A549 (cell line): ENCODE measurements at places on chromosomes 5 and 9. TPM values are rescaled to one million over a fixed set of nuclear protein-coding genes. Genes with fewer than 3 reads are reported as not detected.
A peak's percentile ranks its signal among the peaks of the same experiment; 100 is the strongest.

MYMK gene
- not detected in 3 replicates for polyA plus RNA-seq

KCNMB1 gene
- polyA plus RNA-seq = not detected in 3 replicates

COL15A1 gene
- 0.09 to 0.15 TPM (median 0.12 TPM) in 3 replicates for polyA plus RNA-seq

MELK gene
- polyA plus RNA-seq = 68.6 to 75.3 TPM (median 72.7 TPM) in 3 replicates

PCDHGA2 gene
- 0.47 to 0.78 TPM (median 0.58 TPM) in 3 replicates for polyA plus RNA-seq

SH3RF2 gene
- 3.9 to 4.1 TPM (median 4.1 TPM) in 3 replicates for polyA plus RNA-seq

SKIC3 gene
- polyA plus RNA-seq = 33.7 to 35.5 TPM (median 34.0 TPM) in 3 replicates

CDH12 gene
- not detected in 3 replicates for polyA plus RNA-seq

ADGRV1 gene
- 0.17 to 0.70 TPM (median 0.65 TPM) in 3 replicates for polyA plus RNA-seq

LHX6 gene
- polyA plus RNA-seq = 0.14 to 0.38 TPM (median 0.20 TPM) in 3 replicates

LCNL1 gene
- 0.05 to 0.08 TPM (median 0.08 TPM) in 3 replicates for polyA plus RNA-seq

POC5 gene
- 11.5 to 14.1 TPM (median 12.7 TPM) in 3 replicates for polyA plus RNA-seq

FUBP3 gene
- polyA plus RNA-seq = 59.3 to 67.7 TPM (median 63.2 TPM) in 3 replicates

DNA sequence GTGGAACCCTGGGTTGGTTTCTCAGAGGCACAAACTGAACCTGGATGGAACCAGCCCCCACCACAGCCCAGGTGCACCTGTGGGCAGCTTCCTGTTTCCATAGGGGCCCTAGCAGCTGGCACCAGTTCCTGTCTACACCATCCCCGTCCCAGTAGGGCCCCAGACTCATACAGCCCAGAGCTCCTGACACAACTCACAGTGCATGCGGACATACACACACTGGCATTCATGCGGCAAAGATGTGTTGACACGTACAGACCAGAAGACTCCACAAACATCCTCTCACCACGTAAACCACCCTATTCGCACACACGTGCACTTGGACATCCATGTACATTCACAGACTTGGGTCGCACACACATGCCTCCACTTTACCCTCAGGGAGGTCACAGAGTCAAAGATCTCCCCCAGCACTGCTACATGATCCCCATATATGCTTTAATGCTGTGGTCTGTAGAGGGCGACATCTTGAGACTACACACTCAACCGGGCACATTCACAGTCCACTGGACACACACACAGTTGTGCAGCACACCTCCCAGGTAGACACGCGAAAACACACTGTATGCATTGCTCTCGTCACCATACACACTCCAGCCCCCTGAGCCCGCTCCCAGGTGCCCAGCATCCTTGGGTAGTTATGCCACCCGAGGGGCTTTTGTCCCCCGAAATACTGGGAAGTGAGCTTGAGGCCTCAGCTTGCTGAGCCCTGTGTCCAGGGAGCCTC lies 22.4 kb downstream of the CXXC5 start:
- DNase-seq = peak; percentile 53

- DNase-seq = no peak
These were observed 12.0 kb downstream of the LRRC26 start for GRCh38 chr9:137157618-137158415.

DNA sequence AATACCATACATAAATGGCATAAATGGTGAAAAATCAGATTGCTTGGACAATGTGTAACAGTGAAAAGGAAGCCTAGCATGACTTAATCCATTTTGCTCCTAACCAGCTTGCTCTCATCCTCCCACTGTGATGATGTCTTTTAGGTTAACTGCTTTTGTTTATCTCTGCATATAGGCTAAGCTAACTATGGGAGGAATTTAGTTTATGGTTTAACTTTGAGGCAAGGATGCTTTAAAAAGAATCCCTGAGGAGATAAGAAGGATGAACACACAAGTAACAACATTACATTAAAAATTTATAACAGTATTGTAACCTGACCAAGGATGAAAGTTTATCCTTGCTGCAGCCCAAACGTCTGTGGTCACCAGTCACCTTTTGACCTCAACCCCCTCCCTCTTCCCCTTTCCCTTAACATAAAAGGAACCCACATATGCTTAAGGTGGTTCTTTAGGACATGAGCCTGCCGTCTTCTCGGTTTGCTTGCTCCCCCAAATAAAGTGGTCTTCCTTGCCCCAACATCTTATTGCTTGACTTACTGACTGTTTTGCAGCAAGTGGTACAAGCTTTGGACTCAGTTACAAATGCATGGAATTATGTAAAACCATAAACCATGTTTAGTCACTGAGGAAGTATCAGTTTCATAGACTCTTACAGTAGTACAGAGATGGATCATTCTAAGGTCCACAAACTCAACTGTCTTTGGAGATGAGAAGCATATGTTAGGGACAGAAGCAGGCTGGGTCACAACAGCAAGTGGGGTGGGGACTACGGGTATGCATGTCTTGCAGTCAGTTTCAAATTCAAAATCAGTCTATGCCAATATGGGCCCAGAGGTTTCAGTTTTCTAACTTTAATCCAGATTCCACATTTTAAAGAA lies 31.3 kb downstream of the AGXT2 start:
- DNase-seq = no peak

GRCh38 chr9:89277454-89277853 lies 33.5 kb upstream of the CKS2 start:
- DNase-seq = no peak

GRCh38 chr9:82488313-82489200 lies 500.0 kb downstream of the SPATA31D1 start:
- no peak for DNase-seq

DNA sequence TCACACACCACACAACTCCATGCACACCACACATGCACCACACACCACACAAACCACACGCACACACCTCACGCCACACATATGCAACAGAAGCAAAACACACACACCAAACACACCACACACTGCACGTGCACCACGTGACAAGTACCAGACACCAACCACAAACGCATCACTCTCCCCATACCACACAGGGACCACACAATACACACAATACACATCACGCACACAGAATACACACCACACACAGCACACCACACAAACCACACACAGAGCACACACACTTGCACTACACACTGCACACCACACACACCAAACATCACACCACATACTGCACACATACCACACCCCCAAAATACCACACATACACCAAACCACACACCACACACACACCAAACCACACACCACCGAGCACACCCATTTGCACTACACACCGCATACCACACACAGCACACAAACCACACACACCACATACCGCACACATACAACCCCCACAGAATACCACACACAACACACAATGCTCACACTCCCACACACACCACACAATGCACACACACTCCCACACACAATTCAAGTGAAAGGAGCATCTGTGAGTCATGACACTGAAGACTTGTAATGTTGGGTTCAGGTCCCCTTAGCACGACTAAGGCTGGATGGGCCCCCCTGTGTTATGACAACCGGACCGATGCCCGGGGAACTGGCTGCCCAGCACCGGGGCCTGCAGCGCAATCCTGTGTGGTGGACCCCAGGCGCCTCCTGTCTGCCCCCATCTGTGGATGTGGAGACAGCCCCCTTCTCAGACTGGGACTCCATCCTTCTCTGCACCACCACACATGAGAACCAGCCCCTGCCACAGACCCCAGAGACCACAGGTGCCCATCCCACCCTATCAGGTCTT lies 6.0 kb upstream of the ZDHHC11 start:
- DNase-seq = no peak

GRCh38 chr5:111853748-111854147 lies 96.8 kb upstream of the NREP start:
- no peak for DNase-seq

- no peak for DNase-seq
These were observed 110.0 kb downstream of the ENC1 start for GRCh38 chr5:74530326-74531050.

GRCh38 chr9:134540276-134541096 lies 101.1 kb upstream of the COL5A1 start:
- no peak for DNase-seq

DNA sequence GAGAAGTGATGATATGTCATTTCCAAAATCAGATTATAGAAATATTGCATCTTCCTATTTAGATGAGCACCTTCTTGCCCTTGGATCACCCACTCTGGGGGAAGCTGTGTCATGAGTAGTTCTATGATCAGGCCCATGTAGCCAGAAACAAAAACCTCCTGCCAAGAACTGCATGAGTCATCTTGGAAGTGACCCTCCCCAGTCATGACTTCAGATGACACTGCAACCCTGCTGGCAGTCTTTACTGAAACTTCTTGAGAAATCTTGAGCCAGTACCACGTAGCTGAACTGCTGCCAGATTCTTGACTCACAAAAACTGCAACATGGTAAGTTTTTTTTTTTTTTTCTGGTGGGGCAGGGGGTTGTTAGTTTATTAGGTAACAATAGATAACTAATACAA lies 439.6 kb upstream of the PTGER4 start:
- peak; percentile 12 for DNase-seq

GRCh38 chr9:15248621-15249020 lies 58.4 kb downstream of the TTC39B start:
- DNase-seq = no peak

DNA sequence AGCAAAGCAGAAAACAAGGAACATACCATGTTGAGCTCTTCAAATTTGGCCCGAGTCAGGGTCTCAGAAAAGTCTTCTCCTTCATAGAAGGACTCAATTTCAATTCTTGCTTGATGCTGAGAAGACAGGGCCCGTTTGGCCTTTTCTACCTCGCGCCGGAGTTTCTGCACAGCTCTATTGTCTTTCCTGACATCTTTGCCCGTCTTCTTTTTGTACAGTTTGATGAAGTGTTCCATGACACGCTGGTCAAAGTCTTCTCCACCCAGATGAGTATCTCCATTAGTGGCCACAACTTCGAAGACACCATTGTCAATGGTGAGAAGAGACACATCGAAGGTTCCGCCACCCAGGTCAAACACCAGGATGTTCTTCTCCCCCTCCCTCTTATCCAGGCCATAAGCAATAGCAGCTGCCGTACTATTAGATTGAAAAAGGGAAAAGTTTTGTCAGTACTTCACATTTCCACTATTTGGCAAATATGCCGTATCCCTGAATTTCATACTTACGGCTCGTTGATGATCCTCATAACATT lies 2.2 kb downstream of the HSPA5 start:
- DNase-seq = no peak

DNA sequence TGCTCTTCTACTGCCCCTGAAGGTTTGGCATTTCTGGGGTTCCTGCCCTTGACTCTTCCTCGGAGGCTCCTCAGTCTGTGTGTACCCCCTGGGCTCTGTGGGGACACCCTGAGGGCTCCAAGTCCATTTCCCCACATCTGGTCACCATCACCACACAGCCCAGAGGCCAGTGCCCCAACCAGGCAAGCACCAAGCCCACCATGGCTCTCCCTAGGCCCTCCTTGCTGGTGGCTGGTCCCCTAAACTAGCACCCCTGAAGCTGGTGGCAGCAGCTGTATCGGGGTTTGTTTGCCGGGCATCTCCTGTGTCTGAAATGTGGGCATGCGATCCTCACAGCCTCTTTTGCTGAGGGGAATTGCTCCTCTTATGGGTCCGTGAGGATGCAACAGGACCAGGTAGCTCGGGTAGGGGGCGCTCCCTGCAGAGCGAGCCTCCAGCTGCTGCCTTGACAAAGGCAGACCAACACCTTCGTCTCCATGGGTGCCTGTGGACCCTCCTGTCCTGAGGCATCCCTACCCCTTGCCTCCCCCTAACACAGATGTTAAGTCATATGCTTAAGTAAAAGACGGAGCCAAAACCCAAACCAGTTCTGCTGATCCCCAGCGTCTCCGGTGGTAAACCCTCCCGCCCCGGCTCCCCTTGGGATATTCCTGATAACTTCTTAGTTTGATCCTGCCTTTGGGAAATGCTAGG lies 138.9 kb upstream of the IRX4 start:
- no peak for DNase-seq

GRCh38 chr5:169576181-169576598 lies 7.4 kb upstream of the SPDL1 start:
- DNase-seq = no peak

- DNase-seq = no peak
These were observed 109.5 kb downstream of the C9orf50 start for GRCh38 chr9:129511285-129511900.

GRCh38 chr5:168656633-168657032 lies 77.5 kb upstream of the PANK3 start:
- DNase-seq = no peak

- DNase-seq = no peak
These were observed 122.8 kb downstream of the TMEM161B start for GRCh38 chr5:88145611-88146467.

DNA sequence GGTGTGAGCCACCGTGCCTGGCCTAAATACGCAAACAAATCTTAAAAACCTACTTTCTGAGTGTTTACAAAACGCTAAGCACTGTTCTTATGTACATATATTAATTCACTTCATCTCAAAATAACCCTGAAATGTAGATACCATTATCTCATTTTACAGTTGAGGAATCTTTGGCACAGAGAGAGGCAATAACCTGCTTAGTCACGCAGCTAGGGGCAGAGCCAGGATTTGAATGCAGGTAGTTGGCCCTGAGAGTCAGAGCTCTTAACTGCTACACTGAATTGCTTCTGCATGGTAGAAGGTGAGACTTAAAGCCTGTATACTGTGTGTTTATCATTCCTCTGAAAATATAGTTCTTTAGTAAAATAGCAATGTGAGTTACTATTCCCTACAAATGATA lies 21.9 kb downstream of the ARHGEF37 start:
- no peak for DNase-seq

DNA sequence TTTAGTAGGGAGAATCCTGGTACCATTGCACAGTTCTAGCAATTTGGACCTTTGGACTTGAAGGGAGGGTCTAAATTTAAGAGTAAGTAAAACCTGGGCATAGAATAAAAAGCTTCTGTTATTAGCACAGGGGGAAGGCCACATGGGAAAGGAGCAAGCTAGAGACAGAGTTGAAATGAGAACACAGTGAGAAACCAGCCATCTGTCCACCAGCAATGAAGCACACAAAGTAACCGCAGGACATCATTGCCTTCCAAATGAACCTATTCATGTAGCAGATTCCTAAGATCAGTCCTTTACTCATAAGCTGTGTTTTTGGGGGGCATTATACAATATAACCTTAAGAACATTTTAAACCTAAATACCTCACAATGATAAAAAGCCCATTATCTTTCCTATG lies 407.4 kb downstream of the HCN1 start:
- DNase-seq = no peak

DNA sequence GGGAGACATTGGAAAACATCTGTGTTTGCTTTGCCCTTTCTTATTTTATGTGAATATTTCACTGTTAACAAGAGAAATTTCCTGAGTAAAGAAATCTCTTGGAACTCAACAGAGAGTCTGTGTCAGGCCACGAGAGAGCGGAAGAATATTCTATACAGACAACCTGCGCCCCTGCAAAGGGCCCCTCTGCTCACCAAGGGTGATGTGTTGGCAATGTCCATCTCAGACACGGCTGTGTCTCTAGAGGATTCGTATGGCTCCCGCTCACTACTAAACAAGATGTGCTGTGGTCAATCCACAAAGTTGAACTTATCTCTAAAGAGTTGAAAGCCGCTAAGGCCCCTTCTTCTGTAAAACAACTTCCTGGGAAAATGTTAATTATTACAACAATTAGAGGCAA lies 241.0 kb upstream of the IRX1 start:
- DNase-seq = no peak
